NCI-H226 (cell line): ENCODE measurements at places on chromosomes 6 and 20.
A peak's percentile ranks its signal among the peaks of the same experiment; 100 is the strongest.

DNA sequence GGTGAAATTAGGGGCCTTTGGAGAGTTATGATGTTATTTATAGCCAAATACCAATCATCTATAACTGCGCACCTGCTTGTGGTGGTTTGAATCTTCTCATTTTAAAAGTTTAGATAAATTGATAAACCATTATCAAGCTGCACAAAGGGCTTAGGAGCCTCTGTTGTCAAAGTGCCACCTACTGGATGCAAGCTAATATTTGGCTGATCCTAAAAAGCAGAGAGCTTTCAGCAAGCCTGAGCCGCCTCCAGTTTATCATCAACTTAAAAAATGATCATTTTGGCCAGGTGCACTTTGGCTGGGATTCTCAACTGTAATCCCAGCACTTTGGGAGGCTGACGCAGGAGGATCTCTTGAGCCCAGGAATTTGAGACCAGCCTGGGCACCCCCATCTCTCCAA is 58.5 kb upstream of the ATXN1 start:
- DNase-seq = no peak

DNA sequence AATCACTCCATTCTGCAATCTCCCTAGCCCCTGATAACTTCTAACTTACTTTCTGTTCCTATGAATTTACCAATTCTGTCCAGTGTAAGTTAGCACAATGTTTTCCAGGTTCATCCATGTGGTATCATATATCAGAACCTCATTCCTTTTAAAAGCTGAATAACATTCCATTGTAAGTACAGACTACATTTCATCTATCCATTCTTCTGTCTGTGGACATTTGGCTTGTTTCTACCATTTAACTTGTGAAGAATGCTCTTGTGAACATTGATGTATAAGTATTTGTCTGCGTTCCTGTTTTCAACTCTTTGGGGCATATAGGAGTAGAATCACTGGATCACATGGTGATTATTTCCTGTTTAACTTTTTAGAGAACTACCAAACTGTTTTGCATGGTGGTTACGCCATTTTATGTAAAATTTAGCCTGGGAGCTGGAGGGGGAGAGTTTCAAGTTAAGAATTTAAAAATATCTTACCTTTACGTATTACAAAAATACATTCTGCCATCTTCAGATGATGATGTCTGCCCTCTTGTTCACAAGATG is 156.5 kb downstream of the BTBD3 start:
- DNase-seq = no peak

DNA sequence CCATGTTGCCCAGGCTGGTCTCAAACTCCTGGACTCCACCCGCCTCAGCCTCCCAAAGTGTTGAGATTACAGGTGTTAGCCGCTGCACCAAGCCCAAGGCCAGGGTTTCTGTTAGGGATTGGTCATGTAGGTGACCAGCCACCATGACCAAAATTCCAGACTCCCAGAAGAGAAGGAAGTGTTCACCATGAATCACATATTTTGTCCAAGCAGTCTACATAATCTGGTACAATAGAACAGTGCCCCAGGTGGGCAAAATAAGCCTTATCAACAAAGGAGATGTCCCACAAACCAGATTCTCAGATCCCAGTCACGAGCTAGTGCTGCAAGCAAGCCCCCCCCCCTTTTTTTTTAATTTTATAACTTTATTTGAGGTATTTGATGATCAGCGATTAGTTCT is 20.0 kb downstream of the ZNF341 start:
- no peak for DNase-seq

- DNase-seq = no peak
These were observed 1.4 kb downstream of the CTSZ start for GRCh38 chr20:59005523-59006166.

DNA sequence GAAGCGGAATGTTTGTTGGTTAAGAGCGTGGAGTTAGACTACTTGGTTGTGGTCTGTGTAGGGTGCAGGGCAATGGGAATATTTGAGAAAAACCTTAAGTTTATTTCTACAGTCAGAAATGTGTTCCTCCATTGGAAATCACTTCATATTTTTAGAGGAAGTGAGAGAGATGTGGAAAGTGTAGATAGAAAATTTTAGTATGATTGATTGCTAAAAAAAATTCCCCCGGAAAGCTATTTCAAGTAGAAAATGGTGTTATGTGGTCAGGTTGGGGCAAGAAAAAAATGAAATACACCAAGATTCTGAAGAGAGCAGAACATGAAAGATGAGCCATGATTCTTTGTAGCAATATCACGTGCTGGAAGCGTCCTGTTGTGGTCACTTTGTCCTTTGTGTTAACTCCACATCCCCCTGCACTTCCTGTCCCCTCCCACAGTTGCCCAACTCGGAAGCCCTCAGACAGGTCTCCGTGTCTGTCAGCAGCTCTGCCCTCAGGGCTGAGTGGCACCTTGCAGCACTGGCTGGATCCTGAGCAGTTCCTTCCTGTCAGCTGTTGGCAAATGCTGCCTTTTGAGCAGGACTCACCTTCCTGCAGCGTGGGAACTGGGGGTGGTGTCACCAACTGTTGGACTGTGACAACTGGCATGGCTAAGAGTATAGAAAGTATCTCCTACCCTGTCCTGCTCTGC is 137.5 kb upstream of the SLC24A3 start:
- DNase-seq = no peak

DNA sequence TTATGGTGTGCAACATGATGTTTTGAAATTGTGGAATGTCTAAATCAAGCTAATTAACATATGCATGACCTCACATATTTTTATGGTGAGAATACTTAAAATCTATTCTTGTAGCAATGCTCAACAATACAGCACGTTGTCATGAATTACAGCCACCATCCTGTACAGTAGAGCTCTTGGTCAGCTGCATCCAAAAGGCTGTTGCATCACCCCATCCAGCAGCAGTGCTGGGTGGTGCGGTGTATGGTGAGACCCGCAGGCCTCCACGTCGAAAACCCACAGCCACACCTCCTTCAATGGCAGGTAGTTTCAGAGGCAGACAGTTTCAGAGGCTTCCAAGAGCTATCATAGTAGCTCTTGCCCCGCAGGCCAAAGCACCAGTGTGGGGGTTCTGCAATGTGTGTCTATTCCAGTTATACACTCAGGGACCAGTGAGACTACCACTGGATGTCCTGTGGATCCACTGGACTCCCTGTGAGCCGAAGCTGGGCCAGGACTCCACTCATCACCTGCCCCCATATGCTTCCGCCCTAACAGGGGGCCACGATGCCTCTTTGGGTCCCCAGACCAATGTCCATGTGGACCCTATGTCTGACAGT is 23.4 kb downstream of the PACSIN1 start:
- no peak for DNase-seq

GRCh38 chr20:5065166-5065878 is 54.4 kb downstream of the PCNA start:
- DNase-seq = peak; percentile 48

DNA sequence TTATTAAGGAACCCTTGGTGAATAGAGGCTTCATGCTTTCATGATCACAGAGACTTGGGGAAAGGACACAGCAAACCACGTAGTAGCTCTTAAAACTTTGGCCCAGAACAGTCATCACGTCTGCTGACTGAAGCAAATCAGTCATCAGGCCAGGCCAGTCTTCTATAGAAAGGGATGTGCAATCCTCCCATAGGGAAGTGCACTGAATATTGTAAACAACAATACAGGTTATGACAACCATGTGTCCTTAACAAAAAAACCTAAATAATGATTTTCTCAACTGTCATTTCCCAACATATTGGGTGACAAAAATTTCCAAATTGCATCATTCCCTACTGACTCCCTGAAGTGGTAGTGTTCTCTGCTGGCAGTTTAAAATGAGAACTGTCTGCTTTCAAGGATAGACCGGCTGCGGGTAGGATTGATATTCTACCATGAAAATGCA is 388.2 kb upstream of the CITED2 start:
- no peak for DNase-seq

- no peak for DNase-seq
These were observed 11.5 kb downstream of the MAPK14 start for GRCh38 chr6:36039112-36039511.

GRCh38 chr6:69900869-69901268 is 34.5 kb downstream of the COL19A1 start:
- DNase-seq = no peak

DNA sequence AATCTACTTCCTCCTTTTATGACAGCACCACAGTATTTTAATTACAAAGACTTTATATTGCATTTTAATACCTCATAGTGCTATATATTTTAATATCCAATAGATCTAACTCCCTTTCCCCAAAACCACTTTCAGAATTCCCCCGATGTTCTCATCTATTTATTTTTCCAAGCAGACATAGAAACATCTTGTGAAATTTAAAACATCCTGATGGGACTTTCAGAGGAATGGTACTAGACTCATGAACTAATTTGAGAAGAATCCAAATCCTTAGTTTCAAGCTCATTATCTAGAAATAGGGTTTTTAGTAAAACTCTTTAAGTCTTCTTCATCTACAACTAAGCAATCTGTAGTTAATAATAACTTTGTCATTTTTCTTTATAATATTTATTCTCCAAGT is 97.0 kb downstream of the TRERF1 start:
- no peak for DNase-seq

- DNase-seq = no peak
These were observed 669.9 kb upstream of the ID4 start for GRCh38 chr6:19167251-19167650.

DNA sequence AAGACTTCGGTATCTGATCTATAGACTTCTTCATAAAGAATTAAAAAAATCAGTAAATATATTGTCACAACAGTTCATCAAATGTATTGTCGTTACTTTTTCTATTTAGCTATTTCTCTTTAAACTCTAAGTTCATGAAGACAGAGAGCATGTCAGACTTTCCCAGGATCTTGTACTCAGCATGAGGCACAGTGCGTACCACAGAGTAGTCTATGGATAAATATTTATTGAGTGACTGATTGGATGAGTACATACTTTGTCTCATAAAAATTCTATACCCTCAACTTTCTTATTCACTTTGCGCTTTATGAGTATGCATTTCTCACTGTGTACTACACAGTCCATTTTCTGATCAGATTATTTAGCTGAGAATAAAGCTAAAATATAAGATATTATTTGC is 1284.4 kb upstream of the ADGRB3 start:
- no peak for DNase-seq

- no peak for DNase-seq
These were observed 3.6 kb upstream of the HSPA12B start for GRCh38 chr20:3728876-3729275.

GRCh38 chr6:113994934-113995342 is 24.0 kb upstream of the HDAC2 start:
- peak; percentile 85 for DNase-seq

DNA sequence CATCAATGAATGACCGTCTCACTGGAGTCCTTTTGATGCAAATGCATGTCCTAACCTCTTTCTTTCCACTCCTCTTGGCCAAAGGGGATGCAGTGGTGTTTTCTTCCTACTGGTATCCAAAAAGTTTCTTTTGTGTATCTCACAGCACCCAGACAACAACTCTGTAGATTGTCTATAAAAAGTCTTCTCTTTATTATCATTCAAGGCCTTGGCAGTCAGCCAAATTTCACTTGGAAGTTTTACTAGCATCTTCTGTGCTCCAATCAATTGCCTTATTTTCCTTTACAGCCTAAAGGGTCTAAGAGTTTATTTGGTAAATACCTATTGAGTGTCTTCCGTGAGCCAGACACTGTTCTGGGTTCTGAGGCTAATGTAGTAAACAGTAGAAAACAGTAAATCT is 150.2 kb upstream of the RNF217 start:
- no peak for DNase-seq

GRCh38 chr20:45867819-45868176 is 10.4 kb downstream of the ZSWIM3 start:
- peak; percentile 60 for DNase-seq

- no peak for DNase-seq
These were observed 165.7 kb upstream of the OLIG3 start for GRCh38 chr6:137659871-137660270.

GRCh38 chr6:141451511-141452353 is 681.0 kb upstream of the GJE1 start:
- DNase-seq = peak; percentile 83

- no peak for DNase-seq
These were observed 372.7 kb upstream of the SULF2 start for GRCh38 chr20:48158014-48158413.

- no peak for DNase-seq
These were observed 123.6 kb upstream of the LRFN2 start for GRCh38 chr6:40710626-40711330.

GRCh38 chr6:127392301-127392700 is 48.9 kb upstream of the ECHDC1 start:
- DNase-seq = no peak

DNA sequence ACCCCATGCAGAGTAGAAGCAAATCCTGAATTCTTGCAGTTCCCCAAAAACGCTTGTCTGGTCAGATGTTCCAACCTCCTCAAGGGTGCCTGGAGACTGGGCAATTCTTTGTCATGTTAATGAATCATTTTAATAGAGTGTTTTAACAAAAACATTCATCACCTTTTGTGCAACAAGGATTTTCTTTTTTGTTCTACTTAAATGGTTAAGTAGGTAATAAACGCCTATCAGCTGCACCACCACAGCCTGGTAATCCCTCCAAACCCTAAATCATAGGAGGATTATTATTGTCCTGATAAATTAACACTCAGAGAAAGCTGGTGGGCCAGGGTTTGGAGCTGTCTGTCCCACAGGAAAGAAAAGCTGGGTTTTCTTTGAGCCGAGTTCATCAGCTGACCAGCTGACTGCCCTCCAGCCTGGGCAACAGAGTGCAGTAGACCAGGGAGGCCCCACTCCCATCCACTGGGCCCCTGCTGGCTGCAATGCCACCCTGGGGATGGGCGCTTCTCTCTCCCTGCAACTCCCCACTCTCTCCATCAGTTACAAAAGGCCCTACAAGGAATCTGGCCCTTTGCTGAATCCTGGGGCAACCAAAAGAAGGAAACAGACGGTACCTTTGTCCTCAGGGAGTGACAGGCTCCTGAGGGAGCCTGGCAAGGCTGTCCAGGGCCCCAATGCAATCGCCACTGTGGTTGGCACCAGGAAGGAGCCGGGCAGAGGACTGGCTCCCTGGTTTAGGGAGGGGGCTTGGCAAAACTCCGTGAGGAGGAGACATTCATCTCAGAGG is 23.1 kb upstream of the BMP7 start:
- no peak for DNase-seq

DNA sequence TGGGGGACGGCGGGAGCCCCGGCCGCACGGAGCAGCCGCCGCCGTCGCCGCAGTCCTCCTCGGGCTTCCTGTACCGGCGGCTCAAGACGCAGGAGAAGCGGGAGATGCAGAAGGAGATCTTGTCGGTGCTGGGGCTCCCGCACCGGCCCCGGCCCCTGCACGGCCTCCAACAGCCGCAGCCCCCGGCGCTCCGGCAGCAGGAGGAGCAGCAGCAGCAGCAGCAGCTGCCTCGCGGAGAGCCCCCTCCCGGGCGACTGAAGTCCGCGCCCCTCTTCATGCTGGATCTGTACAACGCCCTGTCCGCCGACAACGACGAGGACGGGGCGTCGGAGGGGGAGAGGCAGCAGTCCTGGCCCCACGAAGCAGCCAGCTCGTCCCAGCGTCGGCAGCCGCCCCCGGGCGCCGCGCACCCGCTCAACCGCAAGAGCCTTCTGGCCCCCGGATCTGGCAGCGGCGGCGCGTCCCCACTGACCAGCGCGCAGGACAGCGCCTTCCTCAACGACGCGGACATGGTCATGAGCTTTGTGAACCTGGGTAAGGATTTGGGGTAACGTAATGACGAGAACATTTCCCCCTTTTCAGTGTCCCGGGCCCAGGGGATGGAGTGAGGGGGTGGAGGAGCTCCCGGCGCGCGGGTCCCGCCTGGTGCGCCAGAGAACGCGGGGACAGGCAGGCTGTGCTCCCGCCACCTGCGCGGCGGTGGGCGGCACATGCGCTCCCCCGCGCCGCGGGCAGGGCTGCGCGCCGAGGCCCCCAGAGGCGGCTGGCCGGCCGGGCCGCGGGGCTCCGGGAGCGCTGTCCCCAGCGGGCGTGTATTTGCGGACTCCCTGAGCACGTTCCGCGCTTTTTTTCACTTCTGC is 1.4 kb downstream of the BMP6 start:
- no peak for DNase-seq
